Transverse colon (tissue), 4 donors: ENCODE measurements at places on chromosomes 1 and 21.

DNA sequence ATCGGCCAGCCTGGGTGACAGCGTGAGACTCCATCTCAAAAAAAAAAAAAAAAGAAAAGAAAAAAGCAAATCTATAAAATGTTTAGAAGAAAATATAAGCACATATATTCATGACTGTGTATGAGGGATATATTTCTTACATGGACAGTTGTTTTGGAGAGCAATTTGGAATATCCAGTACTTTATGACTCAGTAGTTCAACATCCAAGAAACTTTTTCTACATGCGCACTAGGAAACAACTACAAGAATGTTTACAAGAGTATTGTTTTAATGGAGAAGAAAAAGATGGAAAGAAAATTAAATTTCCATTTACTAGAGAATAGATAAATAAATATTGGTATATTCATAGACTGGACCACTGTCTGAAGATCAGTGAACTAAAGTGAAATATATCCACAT lies 77.5 kb downstream of the MAST2 start:
- no peak for DNase-seq

DNA sequence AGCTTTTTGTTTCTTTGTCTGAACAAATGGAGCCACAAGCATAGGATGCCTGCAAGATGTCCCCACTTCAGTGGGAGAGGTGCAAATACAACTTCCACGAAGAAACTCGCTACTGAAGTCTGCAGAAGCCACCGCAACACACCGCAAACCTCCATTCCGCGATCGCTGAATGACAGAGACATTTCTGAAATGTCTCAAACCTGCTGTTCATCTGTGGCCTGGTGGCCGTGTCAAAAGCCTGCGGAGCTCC lies 1.0 kb downstream of the TP53BP2 start:
- DNase-seq, result peak; percentile 28

DNA sequence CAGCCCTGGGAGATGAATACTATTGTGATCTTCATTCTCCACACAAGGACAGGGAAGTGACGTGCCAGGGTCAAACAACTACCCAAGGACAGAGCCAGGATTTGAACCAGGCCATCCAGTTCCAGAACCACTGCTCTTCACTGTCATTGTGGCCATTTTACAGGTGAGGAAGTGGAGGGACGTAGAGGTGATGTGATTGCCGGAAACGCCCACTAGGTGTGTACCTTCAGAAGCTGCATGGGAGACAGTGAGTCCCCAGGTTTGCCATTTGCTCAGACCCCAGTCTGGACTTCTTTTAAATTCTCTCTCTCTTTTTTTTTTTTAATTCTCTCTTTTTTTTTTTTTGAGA lies 207.6 kb upstream of the TMEM51 start:
- no peak for DNase-seq

DNA sequence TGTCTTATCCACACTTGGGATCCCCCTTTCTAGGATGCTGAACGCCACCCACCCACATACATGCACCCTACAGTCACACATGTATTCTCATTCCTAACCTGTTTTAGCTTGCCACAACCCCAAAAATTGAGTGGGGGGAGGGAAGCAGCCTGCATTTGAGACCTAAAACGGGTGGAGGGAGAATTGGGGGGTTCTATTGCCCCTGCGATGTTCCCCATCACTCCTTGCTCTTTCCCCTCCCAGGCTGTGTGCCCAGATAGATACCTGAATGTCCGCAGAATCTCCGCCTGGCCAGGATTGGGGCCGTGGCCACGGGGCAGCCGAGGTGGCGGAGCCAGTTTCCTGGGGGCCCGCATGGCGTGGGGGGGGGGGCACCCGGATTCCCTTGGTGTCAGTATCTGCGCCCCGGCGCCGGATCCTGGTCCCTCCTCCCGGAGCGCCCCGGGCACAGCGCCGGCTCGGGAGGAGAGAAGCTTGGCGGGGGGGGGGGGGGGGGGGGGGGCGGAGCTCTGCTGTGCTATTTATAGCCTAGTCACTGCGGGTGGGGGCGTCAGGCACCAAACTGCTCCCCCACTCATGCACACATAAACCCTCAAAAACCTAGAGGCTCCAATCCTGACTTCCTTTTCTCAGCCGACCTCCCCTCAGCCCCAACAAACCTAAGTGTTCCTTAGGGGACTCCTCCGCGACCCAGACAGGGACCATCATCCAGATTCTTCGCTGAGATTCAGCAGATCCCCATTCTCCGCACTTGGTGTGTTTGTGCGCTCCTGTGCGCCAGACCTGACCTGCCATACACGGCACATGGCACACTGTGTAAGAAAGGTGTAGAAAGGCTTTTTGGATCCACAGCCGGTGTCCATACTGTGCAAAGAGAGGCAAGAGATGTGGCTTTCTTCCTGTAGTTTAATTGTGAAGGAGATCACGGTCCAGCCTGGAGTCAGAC lies 1.9 kb downstream of the ANKRD34A start:
- peak; percentile 38 for DNase-seq

DNA sequence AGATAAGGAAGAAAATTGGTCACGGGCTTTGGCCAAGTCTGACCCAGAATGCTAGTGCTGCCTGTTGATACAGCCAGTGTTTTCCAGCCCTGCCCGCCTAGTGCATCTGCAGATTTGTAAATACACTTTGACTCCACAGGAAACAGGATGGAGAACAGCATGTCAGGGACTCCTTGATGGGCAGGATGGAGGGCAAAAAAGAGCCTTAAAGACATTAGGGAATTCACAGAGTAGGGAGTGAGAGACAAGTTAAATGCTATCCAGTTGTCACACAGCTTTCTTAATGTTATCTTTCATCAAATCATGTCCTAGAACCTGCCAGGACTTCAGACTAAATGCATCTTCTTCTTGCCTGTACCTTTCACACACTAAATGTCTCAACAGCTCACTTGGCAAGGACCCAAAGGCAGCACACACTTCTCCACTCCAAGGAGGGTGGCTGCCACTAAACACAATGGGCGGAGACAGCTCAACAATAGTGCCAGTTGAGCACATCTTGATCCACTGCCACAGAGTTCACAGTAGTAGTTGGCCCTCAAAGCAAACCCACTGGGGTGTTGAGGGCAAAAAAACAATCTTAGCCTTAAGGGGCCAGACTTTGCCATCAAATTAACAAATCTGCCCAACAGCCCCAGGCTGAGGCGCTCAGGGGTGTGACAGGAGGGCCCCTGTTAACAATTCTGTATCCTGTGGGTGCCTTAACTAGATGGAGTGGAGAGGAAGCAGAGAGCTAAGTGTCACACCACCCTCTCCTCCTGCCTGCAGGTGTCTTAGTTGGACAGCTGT lies 2.7 kb downstream of the HIVEP3 start:
- DNase-seq, result peak; percentile 62

- no peak for DNase-seq
Observed at GRCh38 chr1:66475940-66476339, 58.0 kb upstream of the SGIP1 start.

GRCh38 chr1:205936846-205937586 lies 6.2 kb downstream of the SLC26A9 start:
- DNase-seq, result no peak

DNA sequence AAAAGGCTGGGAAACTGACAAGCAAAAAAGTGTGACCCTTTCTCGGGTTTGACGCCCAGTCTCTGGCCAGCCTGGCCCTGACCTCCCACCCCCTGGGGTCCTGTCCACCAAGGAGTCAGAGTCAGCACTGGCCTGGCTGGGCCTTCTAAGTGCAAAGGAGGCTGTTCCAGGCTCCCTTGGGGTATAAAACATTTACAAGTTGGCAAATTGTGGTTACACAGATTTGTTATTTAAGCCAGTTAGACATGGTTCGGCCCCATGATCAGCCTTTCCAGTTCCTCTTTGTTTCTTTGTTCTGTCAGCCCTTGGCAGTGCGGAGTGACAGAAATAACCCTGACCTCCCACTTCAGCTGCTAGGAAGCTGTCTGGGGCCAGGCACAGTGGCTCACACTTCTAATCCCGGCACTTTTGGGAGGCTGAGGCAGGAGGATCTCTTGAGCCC lies 161.6 kb upstream of the RAB4A start:
- no peak for DNase-seq

DNA sequence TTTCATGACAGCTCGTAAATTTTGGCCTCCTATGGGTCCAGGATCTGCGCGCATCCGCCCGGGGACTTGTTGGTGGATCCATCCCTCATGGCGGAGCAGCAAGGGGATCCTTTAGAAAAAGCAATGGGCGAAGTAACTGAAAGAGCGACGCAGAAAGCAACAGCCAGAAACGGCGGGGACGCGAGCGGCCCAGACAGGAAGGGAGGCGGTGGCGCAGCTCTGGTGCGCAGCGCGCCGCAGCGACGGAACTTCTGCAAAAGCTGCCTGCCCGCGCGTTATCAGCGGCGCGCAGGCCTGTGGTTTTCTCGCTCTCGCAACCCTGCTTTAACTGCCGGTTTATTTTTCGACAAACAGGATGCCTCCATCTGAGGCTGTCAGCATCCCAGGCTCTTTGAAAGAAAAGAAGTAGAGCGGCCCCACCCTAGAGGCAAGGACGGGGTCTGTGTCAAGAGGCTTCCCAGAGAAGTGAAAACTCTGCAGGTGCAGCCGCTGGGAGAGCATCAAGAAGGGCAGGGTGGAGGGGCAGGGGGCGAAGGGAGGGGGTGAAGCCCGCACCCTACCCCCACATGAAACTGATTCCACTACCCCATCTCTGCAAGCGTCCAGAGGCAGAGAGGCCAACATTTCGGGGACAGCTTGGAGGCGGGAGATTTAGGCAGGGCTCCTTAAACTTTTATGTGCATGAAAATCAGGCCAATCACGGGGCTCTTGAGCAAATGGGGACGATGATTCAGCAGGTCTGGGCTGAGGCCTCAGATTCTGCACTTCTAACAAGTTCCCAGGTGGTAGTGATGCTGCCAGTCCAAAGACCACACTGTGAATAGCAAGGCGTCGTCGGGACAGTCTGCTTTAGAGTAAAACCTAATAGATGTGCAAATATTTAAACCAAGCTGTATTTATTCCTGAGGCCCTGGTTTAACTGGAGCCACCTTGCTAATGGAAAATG lies 22.2 kb downstream of the RUNX1 start:
- DNase-seq, result peak; percentile 71

- DNase-seq, result no peak
Observed at GRCh38 chr1:232954594-232955365, 4.4 kb downstream of the NTPCR start.

- DNase-seq, result peak; percentile 12
Observed at GRCh38 chr1:84361796-84362195, 36.5 kb upstream of the DNASE2B start.

DNA sequence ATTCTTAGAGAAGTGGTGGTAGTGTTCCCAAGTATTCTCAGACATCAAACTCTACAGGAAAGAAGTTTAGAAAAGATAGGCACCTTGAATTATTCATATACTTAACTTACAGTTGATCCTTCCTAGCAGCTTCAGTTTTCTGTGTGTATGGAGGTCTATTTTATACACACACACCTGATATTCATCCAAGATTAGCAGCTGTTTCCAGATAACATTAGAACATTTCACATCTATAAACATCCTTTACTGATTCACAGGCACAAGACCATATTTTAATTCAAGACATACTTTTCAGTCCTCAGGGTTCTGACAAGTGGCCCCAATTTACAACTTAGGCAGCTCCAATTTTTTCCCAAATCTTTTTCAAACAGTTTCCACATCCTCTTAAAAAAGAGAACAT lies 287.8 kb upstream of the USP25 start:
- DNase-seq, result no peak

- no peak for DNase-seq
Observed at GRCh38 chr1:230759369-230760065, 12.3 kb downstream of the CAPN9 start.

DNA sequence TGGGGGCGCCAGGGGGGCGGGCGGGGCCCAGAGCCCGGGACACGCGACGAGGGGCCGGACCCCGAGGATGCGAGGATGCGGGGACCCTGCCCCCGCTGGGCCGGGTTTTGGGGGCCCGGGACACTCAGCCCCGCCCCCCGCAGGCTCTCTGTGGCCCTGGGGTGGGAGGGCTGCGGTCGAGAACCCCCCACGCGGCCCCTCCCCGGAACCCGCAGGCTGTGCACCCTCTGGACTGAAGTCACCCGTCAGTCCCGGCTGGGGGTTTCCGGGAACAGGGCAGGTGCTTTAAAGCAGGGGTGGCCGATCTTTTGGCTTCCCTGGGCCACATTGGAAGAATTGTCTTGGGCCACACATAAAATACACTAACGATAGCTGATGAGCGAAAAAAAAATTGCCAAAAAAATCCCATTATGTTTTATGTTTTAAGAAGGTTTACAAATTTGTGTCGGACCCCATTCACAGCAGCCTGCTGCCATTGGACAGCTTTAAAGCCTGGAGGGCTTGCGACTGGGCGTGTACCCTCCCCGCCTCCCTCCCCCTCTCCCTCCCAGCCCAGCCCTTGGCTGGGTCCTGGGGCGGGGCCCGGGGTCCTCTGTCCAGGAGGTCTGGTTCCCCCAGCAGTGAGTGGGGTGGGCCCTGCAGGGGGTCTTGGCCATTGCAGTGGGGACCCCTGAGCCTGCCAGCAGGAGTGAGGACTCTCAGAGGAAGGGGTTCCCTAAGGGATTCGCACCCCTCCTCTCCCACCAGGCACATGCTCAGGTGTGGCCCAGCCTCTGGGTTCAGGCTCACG lies 21.6 kb upstream of the C1orf159 start:
- DNase-seq, result peak; percentile 80
